A549 treated with ZK216348 at 1 μM for 4 hours (cell line): ENCODE measurements at places on chromosomes 3 and 15. TPM values are rescaled to one million over a fixed set of nuclear protein-coding genes. Genes with fewer than 3 reads are reported as not detected.

Gene CCDC9B
- total RNA-seq = 17.9 to 24.7 TPM (median 19.2 TPM) in 5 replicates

Gene TFRC
- total RNA-seq = 68.1 to 107 TPM (median 90.1 TPM) in 5 replicates

Gene INSYN1
- total RNA-seq = 0.61 to 2.2 TPM (median 1.6 TPM) in 5 replicates

Gene WDR5B
- 2.2 to 3.9 TPM (median 3.6 TPM) in 5 replicates for total RNA-seq

Gene TRANK1
- total RNA-seq = 1.00 to 1.8 TPM (median 1.5 TPM) in 5 replicates

Gene CNTN3
- total RNA-seq = not detected in 5 replicates

Gene THBS1
- total RNA-seq = 33.6 to 57.1 TPM (median 44.2 TPM) in 5 replicates

Gene MEX3B
- 2.8 to 5.9 TPM (median 5.2 TPM) in 5 replicates for total RNA-seq

Gene DNAJC19
- 17.9 to 27.4 TPM (median 23.2 TPM) in 5 replicates for total RNA-seq

Gene CFAP91
- total RNA-seq = 0.12 to 1.4 TPM (median 0.57 TPM) in 5 replicates

Gene ACAN
- total RNA-seq = 0.35 to 0.78 TPM (median 0.62 TPM) in 5 replicates

Gene PPARG
- 34.3 to 43.0 TPM (median 40.4 TPM) in 5 replicates for total RNA-seq

Gene MYZAP
- total RNA-seq = 0.66 to 0.98 TPM (median 0.87 TPM) in 5 replicates

Gene CASR
- not detected in 5 replicates for total RNA-seq

Gene NISCH
- total RNA-seq = 10.9 to 17.3 TPM (median 14.4 TPM) in 5 replicates

Gene SPINT1
- total RNA-seq = 0.66 to 1.5 TPM (median 1.1 TPM) in 5 replicates

Gene SMCO1
- total RNA-seq = not detected in 5 replicates

Gene ZNF148
- 7.6 to 12.1 TPM (median 9.9 TPM) in 5 replicates for total RNA-seq

Gene IL5RA
- total RNA-seq = not detected in 5 replicates

Gene SEC22A
- total RNA-seq = 18.1 to 21.9 TPM (median 20.5 TPM) in 5 replicates

Gene GMNC
- total RNA-seq = not detected in 5 replicates

Gene ITIH3
- total RNA-seq = not detected in 5 replicates

Gene TPRA1
- total RNA-seq = 35.8 to 50.0 TPM (median 46.2 TPM) in 5 replicates

Gene IREB2
- 25.9 to 53.4 TPM (median 43.9 TPM) in 5 replicates for total RNA-seq

Gene COLQ
- total RNA-seq = 0.19 to 0.80 TPM (median 0.21 TPM) in 5 replicates

Gene FRMD4B
- total RNA-seq = 0.56 to 1.3 TPM (median 0.78 TPM) in 5 replicates

Gene CIB2
- 21.1 to 31.7 TPM (median 27.4 TPM) in 5 replicates for total RNA-seq

Gene EHD4
- 9.4 to 12.9 TPM (median 11.9 TPM) in 5 replicates for total RNA-seq

Gene TEX55
- not detected in 5 replicates for total RNA-seq

Gene TUSC7
- total RNA-seq = not detected in 5 replicates

Gene ESYT3
- total RNA-seq = 0.54 to 0.84 TPM (median 0.65 TPM) in 5 replicates

Gene TRAT1
- total RNA-seq = not detected in 5 replicates

Gene FBXW12
- not detected in 5 replicates for total RNA-seq

Gene GABRG3
- 0.36 to 1.4 TPM (median 0.42 TPM) in 5 replicates for total RNA-seq

Gene SV2B
- total RNA-seq = 0.02 to 0.20 TPM (median 0.06 TPM) in 5 replicates

Gene PLIN1
- total RNA-seq = 0.09 to 0.11 TPM (median 0.10 TPM) in 3 of 5 replicates, not detected in the others

Gene CHRFAM7A
- total RNA-seq = 4.7 to 7.8 TPM (median 6.7 TPM) in 5 replicates

Gene ASB14
- total RNA-seq = not detected in 5 replicates

Gene MST1R
- 6.0 to 9.9 TPM (median 7.4 TPM) in 5 replicates for total RNA-seq

Gene RHOV
- 4.7 to 6.1 TPM (median 5.1 TPM) in 5 replicates for total RNA-seq

Gene FGF12
- total RNA-seq = 0.40 to 0.99 TPM (median 0.76 TPM) in 5 replicates

Gene MNS1
- total RNA-seq = 2.0 to 5.1 TPM (median 3.5 TPM) in 5 replicates

Gene NR2F2
- total RNA-seq = 18.5 to 25.8 TPM (median 24.3 TPM) in 5 replicates

Gene RNF123
- total RNA-seq = 8.5 to 19.3 TPM (median 15.2 TPM) in 5 replicates
